Esophagus muscularis mucosa (tissue), 4 donors: ENCODE measurements at places on chromosomes 1 and 21. TPM values are rescaled to one million over a fixed set of nuclear protein-coding genes. Genes with fewer than 3 reads are reported as not detected.

The HOOK1 gene
- total RNA-seq: under 0.01 TPM

The ZNF593OS gene
- total RNA-seq: not detected

The CLCNKA gene
- 0.42 TPM for total RNA-seq

DNA sequence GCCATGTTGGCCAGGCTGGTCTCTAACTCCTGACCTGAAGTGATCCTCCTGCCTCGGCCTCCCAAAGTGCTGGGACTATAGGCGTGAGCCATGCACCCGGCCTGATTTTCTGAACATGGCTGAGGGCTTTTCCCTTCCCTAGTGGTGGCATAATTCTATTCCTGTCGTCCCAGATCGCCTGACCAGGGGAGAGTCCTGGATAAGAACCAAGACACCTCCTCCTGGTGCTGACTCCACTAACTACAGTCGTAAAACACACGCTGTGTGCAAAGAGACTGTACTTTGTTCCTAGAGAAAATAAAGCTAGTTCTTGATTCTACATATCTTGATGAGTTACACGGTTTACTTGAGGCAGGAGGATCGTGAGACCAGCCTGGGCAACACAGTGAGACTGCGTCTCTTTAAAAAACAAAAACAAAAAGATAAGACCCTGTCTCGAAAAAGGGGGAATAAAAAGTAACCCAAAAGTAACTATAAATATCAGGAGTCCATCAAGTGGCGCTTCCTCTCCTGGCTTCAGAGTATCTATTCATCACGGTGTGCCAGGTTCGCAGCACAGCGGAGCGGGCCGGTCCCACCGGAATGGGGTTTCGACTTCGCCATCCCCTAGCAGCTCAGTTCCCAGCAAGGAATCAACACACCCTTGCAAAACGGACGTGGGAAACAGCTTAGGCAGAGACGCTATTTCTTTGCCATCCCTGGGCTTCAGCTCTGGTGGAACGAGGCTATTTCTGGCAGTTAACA lies 973 bp downstream of the SDF4 start:
- peaks cover 42% of the 10 kb centered on the region for H3K4me1 ChIP-seq
- peak overlapping the region; percentile 97 for H3K27ac ChIP-seq
- no peaks in the 10 kb centered on the region for H3K27me3 ChIP-seq

DNA sequence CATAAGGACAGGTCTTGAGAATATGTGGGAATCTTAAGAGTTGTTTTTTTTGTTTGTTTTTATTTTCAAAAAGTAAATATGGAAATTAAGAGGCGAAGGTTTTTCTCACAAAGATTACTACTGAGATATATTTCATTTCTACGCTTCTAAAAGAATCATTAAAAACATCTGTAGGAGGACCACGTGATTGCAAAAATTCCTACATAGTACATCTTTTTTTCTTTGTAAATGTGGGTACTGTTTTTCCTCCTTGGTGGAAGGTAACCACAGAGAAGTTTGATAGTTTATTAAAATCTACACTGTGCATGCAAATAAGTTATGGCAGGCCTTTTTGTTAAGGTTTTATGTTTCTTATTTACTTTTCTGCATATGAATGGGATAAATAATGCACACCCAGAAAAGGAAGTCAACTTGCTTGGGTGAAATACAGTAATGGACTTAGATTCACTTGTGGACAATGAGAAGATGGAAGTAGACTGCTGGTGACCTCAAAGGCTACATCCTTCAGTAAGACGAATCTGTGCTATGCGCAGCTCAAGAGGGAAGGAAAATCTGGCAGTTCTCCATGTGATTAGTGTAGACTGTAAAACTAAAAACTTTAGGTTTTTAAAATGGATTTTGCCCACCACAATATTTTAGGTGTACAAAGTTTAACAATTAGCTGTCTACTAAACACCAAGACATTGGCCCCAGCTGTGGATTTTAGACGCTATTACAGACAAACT lies 2.0 kb downstream of the AK5 start:
- no peaks in the 10 kb centered on the region for H3K36me3 ChIP-seq
- no peak overlapping the region for H3K27ac ChIP-seq
- DNase-seq: no peak
- peaks cover 14% of the 10 kb centered on the region for H3K27me3 ChIP-seq
- no peak overlapping the region for H3K4me3 ChIP-seq

DNA sequence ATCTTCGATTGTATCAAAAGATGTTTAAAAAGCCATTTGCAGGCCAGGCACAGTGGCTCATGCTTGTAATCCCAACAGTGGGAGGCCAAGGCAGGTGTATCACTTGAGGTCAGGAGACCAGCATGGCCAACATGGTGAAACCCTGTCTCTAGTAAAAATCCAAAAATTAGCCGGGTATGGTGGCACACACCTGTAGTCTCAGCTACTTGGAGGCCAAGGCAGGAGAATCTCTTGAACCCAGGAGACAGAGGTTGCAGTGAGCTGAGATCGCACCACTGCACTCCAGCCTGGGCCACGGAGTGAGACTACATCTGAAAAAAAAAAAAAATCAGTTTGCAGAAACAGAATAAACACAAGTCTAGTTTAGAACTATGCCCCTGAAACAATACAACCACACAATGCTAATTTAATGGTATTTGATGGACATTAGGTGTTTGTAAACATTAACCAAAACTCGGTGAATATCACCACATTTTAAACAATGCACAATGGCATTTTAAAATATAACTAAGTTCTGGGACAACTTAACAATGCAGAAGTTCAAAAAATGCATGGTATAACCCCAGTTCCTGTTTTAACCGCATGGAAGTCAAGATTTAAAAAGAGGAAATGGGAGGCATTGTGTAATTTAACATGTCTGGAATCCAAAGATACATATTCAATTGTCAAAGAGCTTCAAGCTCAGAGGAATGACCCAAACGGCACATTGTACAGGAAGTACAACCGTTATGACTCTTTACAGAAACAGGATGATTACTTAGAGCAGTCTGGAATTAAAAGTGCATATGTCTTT lies 7.1 kb upstream of the PTTG1IP start:
- DNase-seq: no peak
- H3K36me3 ChIP-seq: no peaks in the 10 kb centered on the region
- no peak overlapping the region for H3K4me3 ChIP-seq
- peaks cover 4% of the 10 kb centered on the region for H3K4me1 ChIP-seq
- no peaks in the 10 kb centered on the region for H3K27me3 ChIP-seq

DNA sequence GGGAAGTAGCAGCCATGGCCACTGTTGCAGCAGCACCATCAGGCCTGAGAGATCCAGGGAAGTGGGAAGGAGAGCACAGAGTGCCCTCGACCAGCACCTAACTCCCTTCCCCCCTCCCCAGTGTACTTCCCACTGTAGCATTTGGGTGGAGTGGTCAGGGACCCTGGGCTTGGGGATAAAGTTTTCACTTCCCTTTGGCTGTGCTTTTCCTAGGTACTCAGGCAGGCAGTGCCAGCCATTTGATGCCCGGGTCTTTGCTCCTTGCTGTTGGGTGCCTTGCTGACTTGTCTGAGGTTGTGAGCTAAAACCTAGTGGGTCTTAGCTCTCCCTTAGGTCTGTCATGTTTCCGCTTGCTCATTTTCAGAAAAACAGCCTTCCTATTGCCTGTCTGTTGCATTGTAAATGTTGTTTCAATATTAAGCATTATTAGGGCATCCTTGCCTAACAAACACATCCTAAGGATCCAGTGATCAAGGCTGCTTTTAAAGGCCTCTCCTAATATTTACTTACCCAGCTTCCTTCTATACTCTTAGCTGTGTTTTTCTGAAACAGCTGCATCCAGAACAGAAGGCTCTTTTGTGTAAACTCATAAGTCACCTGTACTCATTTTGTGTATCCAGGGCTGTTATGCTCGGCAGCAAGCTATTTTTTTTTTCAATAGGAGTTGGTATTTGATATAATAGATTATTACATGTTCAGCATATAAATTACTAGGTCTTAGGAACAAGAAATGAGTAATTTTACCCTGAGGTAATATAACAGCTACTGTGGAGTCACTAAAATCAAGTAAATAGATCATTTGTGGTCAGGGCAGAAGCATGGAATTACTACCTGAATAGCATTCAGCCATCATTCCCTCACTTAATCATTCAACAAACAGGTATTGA lies 418.6 kb upstream of the PROX1 start:
- H3K36me3 ChIP-seq: no peaks in the 10 kb centered on the region
- DNase-seq: peak; percentile 14
- H3K4me3 ChIP-seq: no peak overlapping the region
- no peaks in the 10 kb centered on the region for H3K4me1 ChIP-seq
- H3K27me3 ChIP-seq: no peaks in the 10 kb centered on the region
- no peak overlapping the region for H3K27ac ChIP-seq

DNA sequence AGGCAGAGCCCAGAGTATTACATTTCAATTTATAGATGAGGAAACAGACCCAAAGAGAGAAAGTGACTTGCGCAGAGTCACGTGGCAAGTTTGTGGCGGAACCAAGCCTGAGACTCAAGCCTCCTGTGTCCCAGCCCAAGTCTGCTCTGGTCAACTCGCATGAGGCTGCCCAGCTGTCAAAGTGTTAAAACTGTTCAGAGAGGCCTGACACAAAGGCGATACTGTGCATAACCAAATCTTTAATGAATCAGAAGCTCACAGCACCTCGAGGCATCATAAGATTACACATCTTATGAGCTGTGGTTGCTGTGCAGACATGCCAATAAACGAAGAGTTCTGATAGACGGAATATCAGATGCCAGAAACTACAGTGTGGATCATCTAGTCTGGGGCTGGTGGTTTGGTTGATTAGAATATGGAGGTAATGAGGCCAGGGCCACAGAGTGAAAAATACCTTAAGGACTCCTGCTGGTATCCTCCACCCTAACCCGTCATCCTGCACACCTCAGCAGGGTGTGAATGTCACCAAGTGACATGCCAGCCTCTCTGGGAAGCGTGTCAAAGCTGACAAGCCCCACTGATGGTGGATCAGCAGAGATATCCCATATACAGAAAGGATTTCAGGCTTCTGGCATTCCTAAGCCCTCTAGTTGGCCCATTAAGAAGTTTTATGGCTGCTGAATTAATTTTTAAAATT lies 42.2 kb downstream of the TNNT2 start:
- H3K4me3 ChIP-seq: no peak overlapping the region
- no peak for DNase-seq
- H3K36me3 ChIP-seq: no peaks in the 10 kb centered on the region
- no peaks in the 10 kb centered on the region for H3K27me3 ChIP-seq
